ENCODE measurements at places on chromosomes 1 and 21. TPM values are rescaled to one million over a fixed set of nuclear protein-coding genes. Genes with fewer than 3 reads are reported as not detected.

DNA sequence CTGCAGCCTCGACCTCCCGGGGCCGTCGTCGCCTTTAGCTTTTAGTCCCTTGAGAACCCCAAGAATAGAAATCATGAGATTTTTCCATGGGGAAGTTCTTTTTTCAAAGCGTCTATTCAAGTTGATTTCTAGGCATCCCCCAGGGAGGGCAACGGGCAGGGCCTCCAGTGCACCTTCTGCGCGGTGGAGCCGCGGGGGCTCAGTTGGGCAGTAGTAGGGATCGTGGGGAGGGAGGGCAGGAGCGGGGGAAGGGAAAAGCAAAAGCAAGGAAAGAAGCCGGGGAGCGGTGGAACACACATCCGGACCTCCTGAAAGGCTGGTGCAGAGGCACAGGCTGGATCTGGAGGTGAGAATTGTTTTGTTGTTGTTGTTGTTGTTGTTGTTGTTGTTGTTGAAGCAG is 103.4 kb downstream of the PPIAL4G start:
- no peaks in the 10 kb centered on the region for H3K36me3 ChIP-seq
- no peak overlapping the region for H3K4me3 ChIP-seq
- no peak for DNase-seq
- H3K4me1 ChIP-seq, result peaks cover 8% of the 10 kb centered on the region

The CHD1L gene
- total RNA-seq, result 29.5 TPM

The RHBDL2 gene
- total RNA-seq, result not detected

- no peak for DNase-seq
- H3K27ac ChIP-seq, result no peak overlapping the region
- no peak overlapping the region for H3K4me3 ChIP-seq
- no peaks in the 10 kb centered on the region for H3K36me3 ChIP-seq
- H3K4me1 ChIP-seq, result peaks cover 62% of the 10 kb centered on the region
- no peaks in the 10 kb centered on the region for H3K27me3 ChIP-seq
These were observed 10.0 kb upstream of the IL19 start for GRCh38 chr1:206760590-206760989.

DNA sequence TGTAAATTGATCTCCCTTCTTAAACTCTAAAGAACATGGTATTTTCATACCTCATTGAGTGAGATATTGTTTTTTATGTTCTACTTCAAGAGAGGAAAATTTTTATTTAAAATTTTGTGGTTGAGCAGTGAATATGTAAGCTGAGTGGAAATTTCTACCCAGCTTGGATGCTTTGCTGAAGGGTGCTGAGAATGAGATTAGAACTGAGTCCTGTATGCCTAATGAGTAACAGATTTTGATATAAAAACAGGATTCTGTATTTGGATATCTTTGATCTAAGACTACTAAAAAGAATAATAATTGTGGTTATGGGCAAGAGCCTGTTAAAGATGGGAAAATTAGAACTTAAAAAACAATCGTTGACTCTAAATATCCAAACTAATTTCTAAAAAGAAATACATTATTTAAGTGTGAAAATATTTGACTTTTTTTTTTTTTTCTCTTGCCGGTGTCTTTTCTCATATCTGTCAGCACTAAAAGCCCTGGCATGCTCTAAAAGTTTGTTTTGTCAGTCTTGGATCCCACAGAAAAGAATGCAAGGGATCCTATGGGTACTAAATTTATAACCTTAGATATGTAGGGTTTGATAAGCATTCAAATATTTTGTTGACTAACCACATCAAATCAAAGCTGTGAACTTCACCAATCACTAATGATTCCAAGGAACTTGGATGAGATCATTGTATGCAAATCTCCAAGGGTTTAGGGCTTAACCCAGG is 652.3 kb downstream of the PTPRC start:
- no peaks in the 10 kb centered on the region for H3K36me3 ChIP-seq
- H3K4me3 ChIP-seq, result no peak overlapping the region
- no peak for DNase-seq
- H3K27me3 ChIP-seq, result no peaks in the 10 kb centered on the region
- H3K27ac ChIP-seq, result no peak overlapping the region
- H3K4me1 ChIP-seq, result no peaks in the 10 kb centered on the region

- H3K36me3 ChIP-seq, result no peaks in the 10 kb centered on the region
- no peaks in the 10 kb centered on the region for H3K4me1 ChIP-seq
- no peak for DNase-seq
- H3K27me3 ChIP-seq, result no peaks in the 10 kb centered on the region
- no peak overlapping the region for H3K4me3 ChIP-seq
These were observed 103.6 kb downstream of the SPAG17 start for GRCh38 chr1:118081387-118081786.

DNA sequence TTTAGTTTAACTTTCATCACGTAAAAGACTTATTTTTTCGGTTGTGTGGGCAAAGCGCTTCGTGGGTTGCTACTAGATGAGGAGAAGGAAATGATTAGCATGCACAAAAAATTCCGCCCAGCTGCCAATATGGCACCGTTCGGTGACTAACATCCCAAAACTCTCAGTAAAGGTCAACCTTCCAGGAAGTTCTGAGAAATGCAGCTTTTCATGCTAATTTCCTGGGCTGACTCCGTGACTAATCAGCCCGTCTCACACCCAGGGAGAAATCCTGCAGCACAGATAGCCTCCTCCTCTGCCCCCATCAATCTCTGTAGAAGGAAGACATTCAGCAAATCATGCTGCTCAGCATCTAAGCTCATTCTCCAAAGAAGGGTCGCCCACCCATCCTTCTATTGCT is 34.1 kb downstream of the TMCO4 start:
- H3K4me3 ChIP-seq, result no peak overlapping the region
- H3K36me3 ChIP-seq, result no peaks in the 10 kb centered on the region
- no peaks in the 10 kb centered on the region for H3K4me1 ChIP-seq
- DNase-seq, result no peak
- H3K27me3 ChIP-seq, result no peaks in the 10 kb centered on the region

GRCh38 chr1:1664941-1665814 is 6.4 kb upstream of the CDK11B start:
- no peak overlapping the region for H3K27ac ChIP-seq
- H3K36me3 ChIP-seq, result peaks cover 18% of the 10 kb centered on the region
- H3K27me3 ChIP-seq, result no peaks in the 10 kb centered on the region
- peaks cover 11% of the 10 kb centered on the region for H3K4me1 ChIP-seq
- H3K4me3 ChIP-seq, result no peak overlapping the region

The RNF186 gene
- not detected for total RNA-seq

DNA sequence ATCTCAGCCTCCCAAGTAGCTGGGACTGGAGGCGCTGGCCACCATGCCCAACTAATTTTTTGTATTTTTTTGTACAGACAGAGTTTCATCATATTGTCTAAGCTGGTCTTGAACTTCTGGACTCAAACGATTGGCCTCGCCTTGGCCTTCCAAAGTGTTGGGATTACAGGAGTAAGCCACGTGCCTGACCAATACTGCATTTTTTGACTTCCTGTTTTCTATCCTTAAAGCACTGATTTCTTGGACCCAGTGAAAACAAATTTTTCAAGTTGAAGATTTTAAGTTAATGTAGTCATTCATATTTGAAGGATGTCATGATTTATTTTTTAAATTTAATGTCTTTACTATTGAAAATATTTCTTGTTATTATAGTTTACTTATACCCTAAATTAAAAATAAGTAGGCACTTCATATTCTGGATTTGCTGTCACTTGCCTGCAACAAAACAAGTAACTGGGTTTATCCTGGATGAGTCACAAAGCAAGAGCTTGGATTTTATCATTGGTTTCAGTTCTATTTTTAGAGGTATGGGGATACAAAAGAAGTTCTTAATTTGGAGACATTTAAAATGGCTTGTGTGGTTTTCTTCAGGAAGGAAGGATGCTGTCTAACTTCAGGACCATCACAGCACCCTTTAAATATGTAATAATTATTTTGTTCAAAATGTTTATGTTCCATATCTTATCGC is 2.2 kb upstream of the VPS45 start:
- peaks cover 30% of the 10 kb centered on the region for H3K4me1 ChIP-seq
- no peak overlapping the region for H3K27ac ChIP-seq
- H3K36me3 ChIP-seq, result no peaks in the 10 kb centered on the region
- DNase-seq, result no peak

DNA sequence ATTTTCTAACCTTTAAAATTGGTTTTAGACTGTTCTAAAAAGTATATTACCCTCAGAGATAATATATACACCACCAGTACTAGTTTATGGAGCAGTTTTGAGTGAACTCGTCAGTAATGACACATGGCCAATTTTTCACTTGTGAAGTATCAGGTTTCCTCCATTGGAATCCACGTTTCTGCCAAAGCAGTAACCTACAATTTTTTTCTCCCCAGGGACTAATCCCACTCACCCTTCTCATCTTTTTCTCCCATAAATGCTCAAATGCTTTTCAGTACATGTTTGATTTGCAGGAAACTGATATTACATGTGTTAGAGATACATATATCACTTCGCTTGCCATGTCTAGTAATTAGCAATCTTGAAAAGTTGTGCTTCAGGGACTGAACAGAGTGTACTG is 94.1 kb downstream of the COL24A1 start:
- no peaks in the 10 kb centered on the region for H3K36me3 ChIP-seq
- H3K4me1 ChIP-seq, result no peaks in the 10 kb centered on the region
- no peaks in the 10 kb centered on the region for H3K27me3 ChIP-seq
- DNase-seq, result no peak
- no peak overlapping the region for H3K4me3 ChIP-seq

DNA sequence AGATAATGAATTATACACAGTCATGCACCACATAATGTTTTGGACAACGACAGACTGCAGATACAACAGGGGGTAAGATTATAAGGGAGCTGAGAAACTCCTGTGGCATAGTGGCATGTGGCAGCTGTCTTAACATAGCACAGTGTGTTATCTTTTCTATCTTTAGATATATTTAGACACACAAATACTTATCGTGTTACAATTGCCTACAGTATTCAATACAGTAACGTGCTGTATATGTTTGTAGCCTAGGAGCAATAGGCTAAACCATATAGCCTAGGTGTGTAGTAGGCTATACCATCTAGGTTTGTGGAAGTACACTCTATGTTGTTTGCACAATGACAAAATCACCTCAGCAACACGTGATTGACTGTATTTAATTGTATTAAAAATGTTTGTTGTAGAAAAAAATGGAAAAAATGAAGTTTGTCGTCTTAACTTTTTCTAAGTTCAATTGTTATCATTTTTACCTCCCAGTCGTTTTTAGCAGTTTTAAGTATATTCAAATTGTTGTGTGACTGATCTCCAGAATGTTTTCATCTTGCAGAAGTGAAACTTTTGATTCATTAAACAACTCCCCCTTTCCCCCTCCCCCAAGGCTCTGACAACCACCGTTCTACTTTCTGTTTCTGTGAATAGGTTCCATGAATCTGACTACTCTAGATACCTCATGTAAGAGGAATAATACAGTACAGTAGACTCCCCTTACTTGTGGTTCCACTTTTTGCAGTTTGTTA is 351.0 kb upstream of the B3GALT2 start:
- H3K4me3 ChIP-seq, result peak overlapping the region; percentile 12
- H3K4me1 ChIP-seq, result peaks cover 58% of the 10 kb centered on the region
- H3K27ac ChIP-seq, result peak overlapping the region; percentile 71
- H3K27me3 ChIP-seq, result no peaks in the 10 kb centered on the region

The HSD11B1 gene
- total RNA-seq, result not detected

The EPHB2 gene
- 0.35 TPM for total RNA-seq

DNA sequence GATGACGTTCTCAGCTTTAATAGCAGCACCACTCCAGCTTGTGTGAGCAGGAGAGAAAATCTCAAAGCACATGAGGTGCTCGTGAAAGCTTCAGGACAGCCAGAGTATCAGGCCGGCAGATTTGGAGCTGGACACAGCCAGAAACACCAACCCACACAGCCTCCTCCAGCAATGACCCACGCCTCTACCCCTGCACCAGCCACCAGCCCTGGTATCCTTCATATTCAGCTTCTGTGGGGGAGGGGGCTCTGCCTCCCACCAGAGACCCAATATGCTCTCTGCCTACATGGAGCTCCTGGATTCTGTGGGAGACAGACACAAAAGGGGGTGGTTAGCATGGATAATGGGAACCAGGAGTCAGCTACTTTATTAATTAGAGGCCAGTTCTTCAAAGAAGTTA is 133.6 kb upstream of the FMN2 start:
- no peaks in the 10 kb centered on the region for H3K4me1 ChIP-seq
- H3K27ac ChIP-seq, result no peak overlapping the region
- no peak overlapping the region for H3K4me3 ChIP-seq
- no peaks in the 10 kb centered on the region for H3K27me3 ChIP-seq
- no peak for DNase-seq
- H3K36me3 ChIP-seq, result no peaks in the 10 kb centered on the region
